ENCODE measurements at places on chromosomes 4 and X.

DNA sequence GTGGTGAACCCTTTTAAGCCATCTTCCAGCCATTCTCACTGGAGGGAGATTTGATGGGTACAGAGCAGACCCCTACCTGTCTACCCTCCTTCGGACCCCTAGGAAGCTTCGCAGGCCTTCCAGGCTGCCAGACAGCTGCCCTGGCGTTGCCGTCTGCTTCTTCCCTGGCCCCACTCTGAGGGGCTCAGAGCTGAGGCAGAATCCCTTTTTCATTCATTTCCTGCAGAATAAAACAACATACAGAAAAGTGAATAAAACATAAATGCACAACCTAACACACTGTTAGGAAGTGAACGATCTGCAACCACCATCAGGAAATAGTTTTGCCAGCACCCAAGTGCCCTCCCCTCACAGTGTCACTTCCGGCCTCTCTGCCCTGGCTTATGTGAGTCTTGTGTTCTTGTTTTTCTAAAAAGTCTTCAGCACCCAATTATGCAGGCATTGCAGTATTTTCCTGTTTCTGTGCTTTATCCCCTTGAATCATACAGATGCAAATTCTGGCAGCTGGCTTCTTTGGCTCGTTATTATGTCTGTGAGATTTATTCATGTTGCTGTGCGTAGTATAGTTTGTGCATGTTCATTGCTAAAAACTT lies 5.6 kb upstream of the ADD1 start:
- DNase-seq = no peak

DNA sequence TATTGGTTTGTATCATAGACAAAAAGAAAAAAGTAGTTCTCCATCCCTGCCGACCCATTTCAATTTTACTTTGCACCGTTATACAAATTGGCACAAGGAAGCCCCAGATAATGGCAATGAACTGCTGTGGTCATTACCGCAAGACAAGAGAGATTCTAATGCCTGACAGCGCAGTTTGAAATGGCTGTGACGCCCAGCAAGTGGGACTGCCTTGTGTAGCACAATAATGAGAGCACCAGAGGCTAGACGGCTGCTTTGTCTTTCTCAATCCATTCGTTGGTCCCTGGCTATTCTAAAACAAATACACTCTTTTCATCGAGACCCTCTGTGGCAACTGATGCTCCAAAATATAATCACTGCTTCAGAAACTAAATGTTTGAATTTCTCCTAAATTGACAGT lies 192.4 kb upstream of the NEIL3 start:
- DNase-seq = no peak

- no peak for DNase-seq
Measured at GRCh38 chr4:176872461-176872860, 79.7 kb upstream of the VEGFC start.

DNA sequence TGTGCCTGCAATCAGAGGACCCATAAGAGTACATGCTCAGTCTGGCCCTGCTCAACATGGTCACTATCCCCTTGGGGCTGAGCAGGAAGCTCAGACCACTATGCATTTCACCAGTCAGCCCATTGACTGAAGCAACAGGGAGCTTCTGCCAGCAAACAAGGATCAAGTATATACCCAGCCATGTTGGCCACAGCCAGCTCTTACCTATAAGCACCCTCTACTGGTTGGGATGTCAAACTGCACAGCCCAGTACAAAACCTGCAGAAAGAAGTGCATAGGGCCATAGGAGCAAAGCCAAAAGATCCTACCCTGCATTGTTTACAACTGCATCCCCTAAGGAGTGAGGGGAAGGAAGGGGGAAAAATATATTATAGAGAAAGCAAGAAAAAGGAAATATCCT lies 214.4 kb upstream of the CPEB2 start:
- no peak for DNase-seq

DNA sequence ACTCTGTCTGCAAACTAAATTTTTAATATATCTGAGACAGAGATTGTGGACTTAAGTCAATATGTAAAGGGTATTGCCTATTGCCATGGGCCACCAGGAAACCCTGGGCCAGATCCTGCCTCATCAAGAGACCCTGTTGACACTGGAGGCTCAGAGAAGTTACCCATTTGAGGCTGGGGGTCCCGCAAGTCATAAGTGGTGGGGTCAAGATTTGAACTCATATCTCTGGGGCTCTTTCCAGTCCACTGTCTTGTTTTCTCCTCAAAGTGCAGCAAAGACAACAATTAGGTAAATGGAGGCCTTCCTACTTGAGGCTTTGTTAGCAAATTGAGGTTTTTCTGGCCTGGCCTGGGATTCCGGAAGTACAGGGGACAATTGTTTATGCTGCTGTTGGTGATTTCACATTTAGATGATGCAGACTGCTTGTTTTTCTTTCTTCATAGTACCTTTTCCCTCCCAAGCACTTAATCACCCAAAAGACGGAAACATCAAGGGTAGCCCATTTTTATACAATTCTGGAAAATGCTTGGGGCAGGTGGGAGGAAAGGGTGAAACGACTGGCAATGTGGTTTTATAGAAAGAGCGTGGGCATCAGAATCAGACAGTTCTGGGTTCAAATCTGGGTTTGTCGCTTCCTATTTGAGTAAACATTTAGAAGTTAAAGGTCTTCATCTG lies 160.0 kb downstream of the SMIM20 start:
- no peak for DNase-seq

- DNase-seq = no peak
Measured at GRCh38 chrX:142663330-142664095, 362.2 kb upstream of the SPANXN4 start.

All from kidney glomerular epithelial cell (primary cell).